ENCODE measurements at places on chromosomes 7 and 10.

DNA sequence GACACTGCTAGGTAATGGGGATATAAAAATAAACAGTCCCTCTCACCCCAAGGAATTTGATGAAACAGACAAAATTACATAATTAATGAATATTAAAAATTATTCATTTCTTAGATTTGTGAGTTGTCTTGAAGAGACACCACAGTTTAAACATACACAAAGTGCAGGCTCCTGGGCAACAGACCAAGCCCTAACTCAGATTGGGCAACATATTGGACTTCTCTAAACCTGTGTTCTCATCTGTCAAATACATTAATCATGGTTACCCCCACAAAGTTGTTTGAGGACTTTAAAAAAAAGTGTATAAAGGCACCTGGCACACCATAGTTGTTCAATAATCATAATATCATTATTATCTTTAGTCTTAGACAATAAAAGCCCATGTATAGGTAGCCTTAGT lies 62.5 kb upstream of the CAPZA2 start:
- no peak overlapping the region for H3K4me3 ChIP-seq
- DNase-seq, result no peak
- H3K27ac ChIP-seq, result no peak overlapping the region
- no peaks in the 10 kb centered on the region for H3K27me3 ChIP-seq
- H3K36me3 ChIP-seq, result peaks cover 14% of the 10 kb centered on the region

GRCh38 chr7:79507131-79507530 lies 53.7 kb upstream of the MAGI2 start:
- H3K36me3 ChIP-seq, result no peaks in the 10 kb centered on the region
- H3K27ac ChIP-seq, result no peak overlapping the region
- no peaks in the 10 kb centered on the region for H3K27me3 ChIP-seq
- DNase-seq, result no peak

- H3K4me3 ChIP-seq, result no peak overlapping the region
- no peaks in the 10 kb centered on the region for H3K27me3 ChIP-seq
- no peaks in the 10 kb centered on the region for H3K36me3 ChIP-seq
These were observed 74.2 kb downstream of the CTNNA3 start for GRCh38 chr10:67621834-67622233.

- no peaks in the 10 kb centered on the region for H3K4me1 ChIP-seq
- no peaks in the 10 kb centered on the region for H3K27me3 ChIP-seq
- no peak overlapping the region for H3K4me3 ChIP-seq
- no peaks in the 10 kb centered on the region for H3K36me3 ChIP-seq
- no peak for DNase-seq
- no peak overlapping the region for H3K27ac ChIP-seq
These were observed 19.3 kb downstream of the RAB11FIP2 start for GRCh38 chr10:118027397-118027796.

- H3K4me1 ChIP-seq, result 0 out of 2 replicates have a peak, but pooled peaks cover 5% of the 10 kb centered on the region
- no peak overlapping the region for H3K4me3 ChIP-seq
- no peak overlapping the region for H3K27ac ChIP-seq
- H3K36me3 ChIP-seq, result no peaks in the 10 kb centered on the region
These were observed 10.2 kb upstream of the CADPS2 start for GRCh38 chr7:122896509-122896908.

GRCh38 chr10:133027482-133027881 lies 60.2 kb upstream of the ADGRA1 start:
- no peaks in the 10 kb centered on the region for H3K4me1 ChIP-seq
- no peaks in the 10 kb centered on the region for H3K36me3 ChIP-seq
- no peak overlapping the region for H3K27ac ChIP-seq
- H3K4me3 ChIP-seq, result no peak overlapping the region

- no peaks in the 10 kb centered on the region for H3K36me3 ChIP-seq
- no peaks in the 10 kb centered on the region for H3K4me1 ChIP-seq
- H3K27me3 ChIP-seq, result peaks cover 8% of the 10 kb centered on the region
- H3K27ac ChIP-seq, result no peak overlapping the region
- no peak overlapping the region for H3K4me3 ChIP-seq
These were observed 618.2 kb upstream of the MGMT start for GRCh38 chr10:128848810-128849209.

GRCh38 chr7:20113427-20114027 lies 103.7 kb downstream of the MACC1 start:
- H3K36me3 ChIP-seq, result no peaks in the 10 kb centered on the region
- no peak for DNase-seq
- H3K4me3 ChIP-seq, result no peak overlapping the region
- H3K27ac ChIP-seq, result no peak overlapping the region
- H3K27me3 ChIP-seq, result no peaks in the 10 kb centered on the region
- H3K4me1 ChIP-seq, result no peaks in the 10 kb centered on the region

- H3K27ac ChIP-seq, result no peak overlapping the region
- DNase-seq, result no peak
- no peaks in the 10 kb centered on the region for H3K27me3 ChIP-seq
- no peak overlapping the region for H3K4me3 ChIP-seq
These were observed 736.6 kb downstream of the AUTS2 start for GRCh38 chr7:70334871-70335270.

DNA sequence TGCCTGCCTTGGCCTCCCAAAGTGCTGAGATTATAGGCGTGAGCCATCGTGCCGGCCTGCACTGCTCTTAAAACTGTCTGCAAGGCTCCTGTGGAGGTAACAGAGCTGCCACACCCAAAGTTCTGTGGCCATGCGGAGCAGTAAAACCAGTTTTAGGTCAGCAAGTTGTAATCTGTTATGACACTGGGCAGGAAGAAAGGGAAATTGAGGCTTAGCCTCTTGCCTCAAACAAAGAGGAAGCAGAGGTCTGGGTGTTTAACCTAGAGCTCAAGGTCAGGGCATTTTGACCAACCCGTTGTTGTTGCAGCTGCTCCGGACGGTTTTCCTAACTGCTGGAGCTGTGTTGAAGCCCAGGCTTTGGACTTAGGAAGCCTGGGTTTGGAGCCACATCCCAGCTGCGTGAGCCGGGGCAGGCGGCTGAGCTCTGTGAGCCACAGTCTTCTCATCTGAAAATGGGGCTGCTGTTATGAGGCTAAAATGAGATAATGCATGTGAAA lies 7.4 kb upstream of the RRP12 start:
- peak; percentile 81 for DNase-seq
- peak overlapping the region; percentile 41 for H3K27ac ChIP-seq
- no peaks in the 10 kb centered on the region for H3K36me3 ChIP-seq

DNA sequence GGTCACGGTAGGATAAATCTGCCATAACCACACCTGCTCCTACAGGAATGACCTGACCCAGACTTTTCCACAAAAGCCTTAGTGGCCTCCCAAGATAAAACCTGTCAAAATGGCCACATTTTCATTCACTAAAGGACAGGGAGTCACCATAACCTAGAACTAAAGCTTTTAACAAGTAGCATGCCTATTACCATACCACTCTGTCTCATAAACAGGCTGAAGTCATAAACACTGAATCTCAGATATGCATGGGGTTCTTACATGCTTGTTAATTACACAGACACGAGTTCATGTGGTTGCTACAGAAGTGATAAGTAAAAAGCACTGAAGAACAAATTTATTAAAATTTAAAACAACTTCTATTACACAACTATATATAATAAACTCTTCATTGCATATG lies 56.0 kb downstream of the HIPK2 start:
- H3K4me3 ChIP-seq, result no peak overlapping the region
- DNase-seq, result no peak
- peaks cover 38% of the 10 kb centered on the region for H3K4me1 ChIP-seq
- H3K27me3 ChIP-seq, result no peaks in the 10 kb centered on the region
- no peaks in the 10 kb centered on the region for H3K36me3 ChIP-seq

DNA sequence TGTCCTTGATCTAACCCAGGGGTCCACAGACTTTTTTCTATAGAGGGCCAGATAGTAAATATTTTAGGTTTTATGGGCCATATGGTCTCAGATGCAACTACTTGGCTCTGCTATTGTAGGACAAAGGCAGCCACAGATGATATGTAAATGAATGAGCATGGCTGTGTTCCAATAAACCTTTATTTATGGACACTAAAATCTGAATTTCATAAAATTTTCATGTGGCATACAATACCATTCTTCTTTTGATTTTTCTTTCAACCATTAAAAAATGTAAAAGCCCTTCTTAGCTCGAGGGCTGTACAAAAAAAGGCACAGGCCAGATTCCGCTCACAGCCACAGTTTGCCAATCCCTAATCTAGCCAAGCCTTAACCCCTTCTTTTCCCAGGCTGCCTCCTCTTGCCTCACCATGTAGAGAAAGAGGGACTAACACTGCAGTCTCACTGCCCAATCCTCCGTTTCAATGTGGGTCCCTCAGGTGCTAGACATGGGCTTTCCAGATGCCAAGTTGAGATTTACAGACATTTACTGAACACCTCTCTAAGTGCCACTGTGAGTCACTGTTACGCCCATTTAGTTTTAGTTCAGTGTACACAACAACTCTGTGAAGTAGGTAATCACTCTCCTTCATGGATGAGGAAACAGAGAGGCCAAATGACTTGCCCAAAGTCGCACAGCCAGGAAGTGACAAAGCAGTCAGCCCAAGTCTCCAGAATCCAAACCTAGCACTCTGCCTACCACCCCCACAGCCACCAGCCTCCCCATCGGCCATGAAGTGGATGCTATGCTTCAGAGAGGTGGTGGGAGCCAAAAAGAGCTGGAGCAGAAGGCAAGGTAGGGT lies 132.6 kb upstream of the PDLIM1 start:
- H3K27me3 ChIP-seq, result no peaks in the 10 kb centered on the region
- 0 out of 2 replicates have a peak, but pooled peaks cover 4% of the 10 kb centered on the region for H3K4me1 ChIP-seq
- H3K4me3 ChIP-seq, result no peak overlapping the region
- DNase-seq, result no peak

DNA sequence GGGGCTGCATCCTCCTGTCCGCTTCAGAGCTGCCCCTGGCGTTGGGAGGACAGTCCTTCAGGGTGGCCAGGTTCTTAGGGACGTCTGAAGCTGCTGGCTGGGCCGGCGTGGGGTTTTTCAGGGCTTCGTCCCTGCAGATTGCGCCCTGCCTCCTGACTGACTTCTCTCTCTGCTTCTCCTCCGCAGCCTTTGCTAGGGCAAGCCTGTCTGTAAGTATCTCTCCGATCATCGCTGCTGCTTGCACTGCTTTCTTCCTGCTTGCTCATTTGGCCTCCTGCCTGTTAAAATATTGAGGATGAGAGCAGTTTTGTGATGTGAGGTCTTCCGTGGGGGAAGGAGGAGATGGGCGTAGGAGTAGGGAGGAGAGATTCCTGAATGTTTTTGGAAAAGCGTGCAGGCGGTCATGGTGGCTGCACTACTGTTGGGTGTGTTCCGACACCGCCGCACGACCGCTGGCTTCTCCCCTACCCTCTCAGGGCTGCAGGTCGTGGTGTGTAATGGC lies 25.3 kb downstream of the PFKFB3 start:
- no peaks in the 10 kb centered on the region for H3K27me3 ChIP-seq
- no peak overlapping the region for H3K4me3 ChIP-seq
- H3K4me1 ChIP-seq, result no peaks in the 10 kb centered on the region
- DNase-seq, result no peak
- no peak overlapping the region for H3K27ac ChIP-seq

DNA sequence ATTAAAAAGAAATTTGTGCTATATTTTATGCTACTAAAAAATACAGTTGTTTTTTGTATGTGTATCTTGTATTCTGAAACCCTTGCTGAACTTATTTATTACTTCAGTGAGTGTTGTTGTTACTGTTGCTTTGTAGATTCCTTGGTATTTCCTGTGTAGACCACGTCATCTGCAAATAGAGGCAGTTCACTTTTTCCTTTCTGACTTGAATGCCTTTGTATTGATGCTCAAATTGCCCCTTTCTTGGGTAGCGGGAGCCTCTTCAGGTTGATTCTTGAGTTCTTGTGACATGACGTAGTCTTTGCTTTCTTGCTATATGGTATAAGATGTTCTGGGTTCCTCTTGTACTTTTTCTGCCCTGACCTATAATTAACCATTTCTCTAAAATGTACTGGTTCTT lies 504.1 kb downstream of the SDK1 start:
- DNase-seq, result no peak
- no peak overlapping the region for H3K4me3 ChIP-seq
- no peaks in the 10 kb centered on the region for H3K4me1 ChIP-seq
- H3K27me3 ChIP-seq, result peaks cover 60% of the 10 kb centered on the region
- H3K36me3 ChIP-seq, result no peaks in the 10 kb centered on the region

DNA sequence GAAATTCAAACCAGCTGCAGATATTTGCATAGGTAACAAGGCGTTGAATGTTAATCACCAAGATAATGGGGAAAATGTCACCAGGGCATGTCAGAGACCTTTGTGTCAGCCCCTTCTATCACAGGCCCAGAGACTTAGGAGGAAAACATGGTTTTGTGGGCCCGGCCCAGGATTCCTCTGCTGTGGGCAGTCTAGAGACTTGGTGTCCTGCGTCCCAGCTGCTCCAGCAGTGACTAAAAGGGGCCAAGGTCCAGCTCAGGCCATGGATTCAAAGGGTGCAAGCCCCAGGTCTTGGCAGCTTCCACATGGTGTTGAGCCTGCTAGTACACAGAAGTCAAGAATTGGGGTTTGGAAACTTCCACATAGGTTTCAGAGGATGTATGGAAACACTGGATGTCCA lies 147.5 kb upstream of the ZWINT start:
- DNase-seq, result no peak
- no peak overlapping the region for H3K27ac ChIP-seq
- no peaks in the 10 kb centered on the region for H3K36me3 ChIP-seq
- H3K4me3 ChIP-seq, result no peak overlapping the region

- H3K4me1 ChIP-seq, result no peaks in the 10 kb centered on the region
- no peaks in the 10 kb centered on the region for H3K27me3 ChIP-seq
- H3K36me3 ChIP-seq, result no peaks in the 10 kb centered on the region
These were observed 838 bp upstream of the DLX6 start for GRCh38 chr7:97004247-97005182.

DNA sequence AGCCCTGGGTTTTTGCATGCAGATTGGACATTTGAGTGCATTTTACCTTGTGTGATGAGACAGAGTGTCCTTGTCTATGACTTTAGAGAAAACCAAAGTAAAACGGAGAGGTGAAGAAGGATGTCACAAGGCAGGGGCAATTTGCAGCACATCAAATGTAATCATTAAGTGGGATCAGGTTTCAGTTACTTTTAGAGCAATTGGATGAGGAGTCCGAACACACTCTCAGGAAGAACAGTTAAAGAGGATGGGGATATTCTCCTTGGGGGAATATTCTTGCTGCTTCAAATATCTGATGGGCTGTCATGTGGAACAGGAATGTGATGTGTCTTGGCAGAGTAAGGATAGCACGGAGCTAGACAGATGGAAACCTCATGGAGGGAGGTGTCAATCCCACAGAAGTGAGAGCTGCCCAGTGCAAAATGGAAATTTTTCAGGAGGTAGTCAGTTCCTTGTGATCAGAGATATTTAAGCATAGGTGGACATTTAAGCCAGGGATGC lies 757 bp downstream of the RAB19 start:
- H3K4me3 ChIP-seq, result peak overlapping the region; percentile 70
- no peak for DNase-seq
- no peaks in the 10 kb centered on the region for H3K36me3 ChIP-seq
- no peak overlapping the region for H3K27ac ChIP-seq
- no peaks in the 10 kb centered on the region for H3K27me3 ChIP-seq

Measured in PC-9 (cell line).